Activated CD8-positive, alpha-beta memory T cell treated with anti-CD3 and anti-CD28 coated beads for 48 hours (primary cell): ENCODE measurements at places on chromosomes 7 and 10.

DNA sequence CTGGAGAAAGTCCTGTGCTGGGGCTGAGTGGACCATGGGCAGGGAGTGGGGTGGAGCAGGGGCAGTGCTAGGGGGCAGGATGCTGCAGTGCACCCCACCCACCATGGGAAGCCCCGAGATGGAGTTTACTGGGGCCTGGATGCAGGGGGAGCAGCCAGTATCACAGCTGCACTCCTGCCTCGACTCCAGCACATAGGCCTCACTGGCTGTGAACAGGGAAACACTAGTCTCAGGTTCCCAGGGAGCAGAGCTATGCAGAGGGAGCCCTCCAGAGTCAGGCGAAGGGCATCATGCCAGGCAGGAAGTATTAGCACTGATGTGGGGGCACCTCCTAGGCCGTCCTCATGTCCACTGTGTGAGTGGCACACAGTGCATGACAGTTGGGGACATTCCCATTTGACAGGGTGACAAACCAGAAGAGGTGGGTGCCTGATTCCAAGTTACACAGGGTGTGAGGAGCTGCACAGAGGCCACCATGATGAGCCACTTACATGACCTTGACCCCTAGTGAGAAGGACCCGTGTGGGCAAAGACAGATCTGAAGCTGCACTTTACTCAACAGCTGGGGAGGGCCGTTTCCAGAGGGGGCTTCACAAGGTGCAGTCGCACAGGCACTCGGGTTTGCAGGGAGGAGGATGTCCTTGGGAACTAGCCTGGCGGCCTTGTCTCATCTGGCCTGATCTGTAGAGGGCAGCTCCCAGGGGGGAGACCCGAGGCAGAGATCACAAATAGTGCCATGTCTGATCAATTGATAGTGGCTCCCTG, 69.9 kb upstream of the LRRC4 start:
- DNase-seq = no peak

DNA sequence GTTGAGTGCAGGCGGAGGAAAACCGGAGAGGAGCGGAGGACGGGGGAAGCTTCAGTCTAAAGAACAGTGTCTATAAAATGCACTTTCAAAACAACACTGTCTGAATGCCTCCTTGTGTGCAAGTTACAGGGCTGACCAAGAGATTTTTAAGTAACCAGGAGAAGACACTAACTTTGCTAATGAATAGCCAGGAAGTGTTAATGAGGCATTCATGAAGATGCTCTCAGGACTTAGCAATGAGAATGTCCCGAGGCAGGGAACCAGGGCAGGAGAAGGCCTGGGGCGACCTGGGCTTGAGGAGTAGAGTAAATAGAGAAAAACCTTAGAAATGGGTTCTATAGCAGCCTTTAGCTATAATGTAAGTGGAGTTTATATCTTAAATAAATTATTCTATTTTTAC, 312.1 kb downstream of the SKIDA1 start:
- no peak for DNase-seq

DNA sequence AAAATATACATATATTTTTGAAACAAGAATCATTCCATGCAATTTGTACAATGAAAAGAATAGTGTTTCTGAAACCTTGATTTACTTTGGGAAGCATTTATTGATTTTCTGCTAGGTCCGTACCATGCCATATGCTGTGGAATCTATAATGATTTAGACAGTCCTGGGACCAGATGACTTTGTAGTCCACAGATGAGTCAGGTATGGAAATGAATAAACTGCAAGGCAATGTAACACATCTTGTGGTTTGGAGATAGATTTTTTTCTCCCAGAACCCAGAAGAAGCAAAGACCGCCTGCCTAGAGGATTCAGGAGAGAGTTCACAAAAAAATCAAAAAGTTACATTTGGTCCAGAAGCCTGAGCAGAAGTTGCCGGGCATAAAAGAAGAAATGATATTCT, 190.4 kb downstream of the GPR37 start:
- DNase-seq = no peak

DNA sequence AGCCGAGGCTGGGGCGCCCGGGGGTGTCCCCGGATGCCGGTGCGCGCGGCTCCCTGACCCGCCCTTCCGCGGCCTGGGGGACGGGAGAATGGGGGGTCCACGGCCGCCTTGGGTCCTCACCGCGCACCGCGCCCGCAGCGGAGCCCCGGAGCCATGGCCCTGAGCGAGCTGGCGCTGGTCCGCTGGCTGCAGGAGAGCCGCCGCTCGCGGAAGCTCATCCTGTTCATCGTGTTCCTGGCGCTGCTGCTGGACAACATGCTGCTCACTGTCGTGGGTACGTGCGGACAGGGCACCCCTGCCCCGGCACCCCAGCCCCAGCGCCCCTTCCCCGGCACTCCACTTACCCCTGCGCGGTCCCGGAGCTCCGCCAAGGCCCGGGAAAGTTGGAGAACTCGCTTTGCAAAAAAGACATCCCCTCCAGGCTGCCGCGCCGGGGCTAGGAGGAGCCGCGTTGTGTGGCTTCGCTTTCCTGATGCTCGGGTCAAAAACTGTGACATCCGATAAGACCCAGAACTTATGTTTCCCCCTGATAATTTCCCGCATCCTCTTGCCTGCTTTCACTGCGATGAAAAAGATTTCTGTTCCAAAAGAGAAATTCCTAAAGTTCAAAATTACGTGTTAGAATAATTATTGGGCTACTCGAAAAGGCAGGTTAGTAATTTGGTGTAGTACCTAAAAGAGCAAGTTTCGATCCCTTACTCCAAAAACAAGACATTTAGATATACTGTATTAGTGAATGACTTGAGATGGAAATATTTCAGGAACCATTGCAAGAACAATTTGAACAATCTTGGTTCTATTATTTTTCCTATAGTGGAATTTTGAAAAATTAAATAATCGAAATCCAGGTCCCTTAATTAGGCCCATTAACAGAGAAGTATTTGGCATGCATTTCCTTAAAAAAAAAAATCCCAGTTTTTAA, 888 bp downstream of the SLC18A2 start:
- no peak for DNase-seq

DNA sequence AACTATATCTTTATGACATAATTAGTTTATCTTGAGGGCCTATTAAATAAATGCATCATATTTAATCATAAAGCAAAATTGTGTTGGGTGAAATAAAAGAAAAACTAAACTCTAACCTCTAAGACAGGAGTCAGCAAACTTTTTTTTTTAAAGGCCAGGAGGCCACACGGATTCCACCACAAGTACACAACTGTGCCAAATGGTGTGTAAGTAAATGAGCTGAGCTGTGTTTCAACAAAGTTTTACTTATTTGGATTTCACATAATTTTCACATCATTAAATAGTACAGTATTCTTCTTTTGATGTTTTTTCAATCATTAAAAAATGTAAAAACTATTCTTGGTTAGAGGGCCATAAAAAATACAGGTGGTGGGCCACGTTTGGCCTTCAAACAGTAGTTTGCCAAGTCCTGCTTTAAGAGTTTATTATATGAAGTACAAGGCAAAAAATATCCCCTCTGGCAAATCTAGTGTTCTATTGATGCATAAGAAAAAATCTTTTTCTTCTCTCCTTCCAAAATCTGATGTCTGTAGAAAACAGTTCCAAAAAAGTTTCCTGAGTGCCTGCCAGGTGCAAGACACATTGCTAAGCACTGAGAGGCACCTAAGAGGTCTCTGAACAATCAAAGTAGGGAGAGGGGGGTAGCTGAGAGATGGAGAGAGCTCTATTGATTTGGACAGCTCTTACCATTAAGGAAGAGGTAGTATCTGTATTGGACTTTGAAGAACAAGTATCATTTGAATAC, 26.5 kb upstream of the SPOCK2 start:
- DNase-seq = no peak
